ENCODE measurements at places on chromosomes 6 and 20.

DNA sequence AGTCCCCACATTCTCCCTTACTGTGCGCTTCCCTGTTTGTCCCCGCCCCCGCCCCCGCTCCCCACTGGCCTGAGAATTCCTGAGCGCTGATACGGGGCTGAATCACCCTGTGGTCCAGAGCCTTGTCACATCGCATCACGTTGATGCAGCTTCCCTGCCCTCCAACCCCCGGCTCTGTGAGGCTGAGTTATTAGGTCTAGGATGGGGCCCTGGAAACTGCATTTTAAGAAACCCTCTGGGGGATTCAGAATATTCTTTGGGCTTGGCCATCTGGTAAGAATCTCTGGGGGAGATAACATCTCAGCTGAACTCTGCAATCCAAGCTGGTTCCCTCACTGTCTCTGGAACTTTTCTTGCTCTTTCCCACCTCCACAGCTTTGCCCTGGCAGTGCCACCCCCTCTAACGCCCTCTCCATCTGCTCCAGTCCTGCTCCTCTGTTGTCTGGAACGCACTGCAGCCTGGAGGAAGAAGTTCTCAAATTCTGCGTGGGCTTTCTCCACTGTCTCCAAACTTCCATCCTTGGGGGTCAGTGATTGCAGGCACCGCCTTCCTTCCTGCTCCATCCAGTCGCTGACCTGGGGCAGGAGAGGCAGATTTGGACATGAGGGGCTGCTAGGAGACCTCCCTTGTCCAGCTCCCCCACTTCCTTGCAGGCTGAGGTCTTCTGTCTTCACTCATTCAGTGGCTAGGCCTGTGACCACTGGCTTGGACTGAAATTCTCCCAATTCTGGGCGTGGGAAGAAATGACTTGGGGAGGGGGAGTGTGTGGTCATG is 42.6 kb downstream of the KIAA1755 start:
- no peak for ATAC-seq

- ATAC-seq = no peak
Observed at GRCh38 chr20:52441710-52442109, 250.1 kb upstream of the ZFP64 start.

- ATAC-seq = no peak
Observed at GRCh38 chr6:108132863-108133262, 33.0 kb upstream of the NR2E1 start.

GRCh38 chr6:18515767-18516166 is 128.6 kb downstream of the RNF144B start:
- ATAC-seq = no peak

- ATAC-seq = no peak
Observed at GRCh38 chr6:87763901-87764300, 61.9 kb upstream of the AKIRIN2 start.

DNA sequence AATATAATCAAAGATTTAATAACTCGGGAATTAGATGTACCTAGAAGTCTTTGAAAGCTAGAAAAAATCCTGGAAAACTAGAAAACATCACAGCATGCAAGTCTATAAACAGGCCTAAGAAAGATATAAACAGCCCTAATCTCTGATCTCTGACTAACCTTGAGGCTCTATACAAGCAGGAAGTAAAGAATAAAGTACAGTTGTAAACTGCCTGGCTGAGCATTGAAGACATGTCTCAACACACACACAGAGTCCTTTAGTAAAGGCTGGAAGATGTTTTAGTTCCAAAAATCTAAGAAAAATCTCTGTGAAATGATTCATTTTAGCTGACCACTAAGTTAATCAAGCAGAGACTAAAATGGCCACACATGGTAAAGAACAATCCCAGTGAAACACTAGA is 774.5 kb downstream of the EYS start:
- no peak for ATAC-seq

DNA sequence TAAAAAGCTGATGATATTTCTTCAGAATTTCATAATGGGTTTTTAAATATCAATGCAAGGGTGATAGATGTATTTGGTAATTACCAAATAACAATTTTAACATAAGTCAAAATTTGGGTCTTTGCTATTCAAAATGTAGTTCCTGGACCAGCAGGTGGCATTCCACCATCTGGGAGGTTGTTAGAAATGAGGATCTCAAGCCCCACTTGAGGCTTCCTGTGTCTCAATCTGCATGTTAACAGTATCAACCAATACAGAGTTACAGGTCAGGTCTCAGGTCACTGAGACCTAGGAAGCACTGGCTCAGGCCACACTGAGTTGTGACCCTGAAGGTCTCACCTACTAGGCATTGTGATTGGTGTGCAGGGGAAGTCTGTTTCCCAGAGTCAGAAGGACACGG is 57.2 kb upstream of the MTRF1L start:
- ATAC-seq = no peak

- ATAC-seq = no peak
Observed at GRCh38 chr20:59955131-59955796, 3.0 kb upstream of the CDH26 start.

DNA sequence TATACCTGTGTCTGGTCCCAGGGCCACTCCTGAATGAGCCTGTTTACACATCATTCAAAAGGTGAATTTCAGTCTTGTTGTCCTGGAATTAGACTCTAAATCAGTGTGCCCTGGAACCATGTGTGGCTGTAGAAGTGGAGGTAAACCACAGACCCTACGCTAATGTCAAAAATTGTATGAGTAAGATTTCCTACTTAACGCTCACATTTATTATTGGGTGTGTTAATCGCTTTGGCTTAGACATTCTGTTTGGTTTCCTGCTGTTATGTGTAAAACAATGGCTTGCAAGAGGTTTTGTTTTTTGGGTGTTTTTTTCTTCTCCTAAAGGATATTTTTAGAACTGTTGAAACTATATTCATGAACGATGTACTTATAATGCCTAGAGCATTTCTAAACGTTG is 19.3 kb downstream of the PLCB1 start:
- no peak for ATAC-seq

- no peak for ATAC-seq
Observed at GRCh38 chr6:144156338-144156737, 6.0 kb downstream of the STX11 start.

DNA sequence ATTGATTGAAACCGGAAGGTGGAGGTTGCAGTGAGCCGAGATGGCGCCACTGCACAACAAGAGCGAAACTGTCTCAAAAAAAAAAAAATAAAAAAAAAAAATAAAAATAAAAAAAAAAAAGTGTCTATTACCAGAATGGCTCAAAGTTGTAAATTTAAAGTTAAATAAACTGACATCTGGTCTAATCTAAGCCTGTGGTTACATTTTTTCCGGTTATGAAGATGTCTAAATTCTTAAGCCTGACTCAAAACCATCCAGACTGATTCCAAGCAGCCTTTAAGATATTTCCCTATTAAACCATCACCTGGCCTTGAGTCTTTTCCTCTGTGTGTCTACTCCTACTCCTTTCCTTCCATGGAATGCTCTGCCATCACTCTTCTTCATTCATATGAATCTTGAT is 371.7 kb upstream of the RUNX2 start:
- ATAC-seq = no peak

Measured in stimulated activated memory B cell treated with anti-CD40 and anti-IgM and Interleukin-4, amounts not matched to agents 10 μg/mL and 1 μg/mL and 100 μg/mL, for 72 hours (primary cell).